Neural progenitor cell (in vitro differentiated cells): ENCODE measurements at places on chromosomes 13 and 19.

GRCh38 chr13:103007427-103007762 is 58.8 kb downstream of the SLC10A2 start:
- no peaks in the 10 kb centered on the region for H3K4me1 ChIP-seq
- no peaks in the 10 kb centered on the region for H3K36me3 ChIP-seq
- H3K27me3 ChIP-seq, result no peaks in the 10 kb centered on the region
- no peak overlapping the region for H3K4me3 ChIP-seq
- no peak for DNase-seq
- H3K27ac ChIP-seq, result no peak overlapping the region

GRCh38 chr19:19687090-19687489 is 18.5 kb downstream of the ZNF101 start:
- no peak overlapping the region for H3K4me3 ChIP-seq
- no peaks in the 10 kb centered on the region for H3K4me1 ChIP-seq
- H3K27me3 ChIP-seq, result no peaks in the 10 kb centered on the region
- no peaks in the 10 kb centered on the region for H3K36me3 ChIP-seq

- no peaks in the 10 kb centered on the region for H3K4me1 ChIP-seq
- no peak for DNase-seq
- no peaks in the 10 kb centered on the region for H3K27me3 ChIP-seq
- H3K36me3 ChIP-seq, result no peaks in the 10 kb centered on the region
Measured at GRCh38 chr19:2770055-2771013, 12.7 kb downstream of the SGTA start.

- no peak overlapping the region for H3K4me3 ChIP-seq
- no peaks in the 10 kb centered on the region for H3K27me3 ChIP-seq
- no peak for DNase-seq
Measured at GRCh38 chr19:21133633-21134032, 8.2 kb upstream of the ZNF431 start.

- H3K27ac ChIP-seq, result no peak overlapping the region
- no peak overlapping the region for H3K4me3 ChIP-seq
- no peak for DNase-seq
Measured at GRCh38 chr13:98422046-98422445, 154.9 kb downstream of the STK24 start.

- no peaks in the 10 kb centered on the region for H3K27me3 ChIP-seq
- H3K36me3 ChIP-seq, result peaks cover 6% of the 10 kb centered on the region
- peaks cover 6% of the 10 kb centered on the region for H3K4me1 ChIP-seq
- H3K4me3 ChIP-seq, result peak overlapping the region; percentile 91
Measured at GRCh38 chr19:39834287-39834841, 402 bp upstream of the DYRK1B start.

DNA sequence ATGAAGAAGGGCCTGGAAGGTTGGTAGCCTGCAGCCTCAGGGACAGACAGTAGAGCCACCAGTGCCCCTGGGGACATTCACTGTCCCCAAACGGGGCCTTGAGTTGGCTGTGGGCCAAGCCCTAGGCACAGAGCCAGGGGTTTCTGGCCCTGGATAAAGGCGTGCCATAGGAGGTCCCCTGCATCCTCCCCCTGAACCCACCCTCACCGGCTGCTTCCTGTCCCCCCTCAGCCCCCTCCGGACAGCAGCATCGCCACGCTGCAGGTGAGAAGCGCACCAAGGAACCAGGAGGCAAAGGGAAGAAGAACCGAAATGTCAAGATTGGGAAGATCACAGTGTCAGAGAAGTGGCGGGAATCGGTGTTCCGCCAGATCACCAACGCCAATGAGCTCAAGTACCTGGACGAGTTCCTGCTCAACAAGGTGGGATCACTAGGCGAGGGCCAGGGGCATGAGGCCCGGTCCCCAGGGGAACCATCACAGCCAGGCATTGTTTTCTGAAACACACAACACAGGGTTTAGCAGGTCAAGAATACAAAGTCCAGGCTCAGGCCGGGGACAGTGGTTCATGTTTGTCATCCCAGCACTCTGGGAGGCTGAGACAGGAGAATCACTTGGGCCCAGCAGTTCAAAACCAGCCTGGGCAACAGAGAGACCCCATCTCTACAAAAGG is 14.6 kb upstream of the USE1 start:
- no peaks in the 10 kb centered on the region for H3K27me3 ChIP-seq
- H3K36me3 ChIP-seq, result no peaks in the 10 kb centered on the region
- H3K4me3 ChIP-seq, result no peak overlapping the region
- no peaks in the 10 kb centered on the region for H3K4me1 ChIP-seq
- DNase-seq, result no peak

- H3K4me1 ChIP-seq, result peaks cover 9% of the 10 kb centered on the region
- no peak overlapping the region for H3K4me3 ChIP-seq
- no peak overlapping the region for H3K27ac ChIP-seq
- peak; percentile 18 for DNase-seq
- H3K27me3 ChIP-seq, result no peaks in the 10 kb centered on the region
- no peaks in the 10 kb centered on the region for H3K36me3 ChIP-seq
Measured at GRCh38 chr13:110575322-110576069, 14.0 kb upstream of the RAB20 start.

DNA sequence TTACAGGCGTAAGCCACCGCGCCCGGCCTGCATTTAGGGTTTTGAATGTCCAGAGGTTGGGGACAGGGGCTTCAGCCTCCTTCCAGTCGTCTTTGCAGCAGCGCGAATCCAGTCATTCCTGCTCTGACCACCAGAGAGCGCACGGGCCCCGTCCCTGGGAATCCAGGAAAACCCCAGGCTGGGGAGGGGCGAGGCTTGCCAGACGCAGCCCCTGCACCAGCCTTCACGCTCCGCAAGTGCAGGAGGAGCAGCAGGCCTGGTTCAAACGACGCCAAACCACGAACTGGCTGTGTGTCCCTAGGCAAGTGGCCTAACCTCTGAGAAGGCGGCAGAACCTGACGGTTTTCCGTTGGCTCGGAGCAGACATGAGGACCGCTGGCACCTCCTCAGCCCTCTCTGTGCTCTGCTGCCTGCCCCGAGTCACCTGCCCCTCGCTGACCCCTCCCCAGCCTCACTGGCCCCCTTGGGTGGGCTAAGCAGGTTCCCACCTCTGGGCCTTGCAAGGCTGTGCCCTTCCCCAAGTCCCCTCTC is 2.0 kb upstream of the RNF126 start:
- DNase-seq, result peak; percentile 95

DNA sequence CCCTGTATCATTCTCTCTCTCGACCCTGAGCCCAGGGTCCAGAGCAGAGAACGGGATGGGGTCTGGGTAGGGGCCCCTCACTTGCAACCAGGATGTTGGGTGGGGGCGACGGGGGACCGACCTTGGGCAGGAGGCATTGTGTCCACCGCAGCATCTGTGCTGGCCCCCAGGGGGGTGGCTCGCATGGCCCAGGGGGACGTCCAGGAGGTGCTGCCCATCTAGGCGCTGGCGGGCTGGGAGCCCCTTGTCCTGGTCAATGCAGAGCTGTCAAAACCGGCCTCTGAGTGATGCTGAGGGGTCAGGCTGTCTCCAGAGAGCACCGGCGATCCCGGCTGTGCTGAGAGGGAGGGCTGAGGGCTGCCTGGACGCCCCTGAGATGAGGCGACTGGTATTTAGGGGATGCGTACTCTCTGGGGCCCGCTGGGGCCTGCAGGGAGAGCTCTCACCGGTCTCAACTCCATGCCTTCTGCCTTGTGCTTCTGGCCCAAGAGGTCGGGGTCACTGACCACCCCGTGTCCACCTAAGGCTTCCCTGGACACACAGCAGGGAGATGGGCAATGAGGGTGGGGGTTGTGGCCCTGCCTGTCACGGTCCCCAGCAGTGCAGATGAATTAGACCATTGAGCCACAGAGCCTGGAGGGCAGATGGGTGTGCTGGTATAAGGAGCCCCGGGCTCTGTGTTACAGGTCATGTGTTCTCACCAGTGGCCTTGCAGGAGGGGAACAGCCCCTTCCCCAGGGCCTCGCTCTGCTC is 8.6 kb downstream of the RPS9 start:
- H3K36me3 ChIP-seq, result no peaks in the 10 kb centered on the region
- H3K4me3 ChIP-seq, result no peak overlapping the region
- H3K4me1 ChIP-seq, result peaks cover 6% of the 10 kb centered on the region

DNA sequence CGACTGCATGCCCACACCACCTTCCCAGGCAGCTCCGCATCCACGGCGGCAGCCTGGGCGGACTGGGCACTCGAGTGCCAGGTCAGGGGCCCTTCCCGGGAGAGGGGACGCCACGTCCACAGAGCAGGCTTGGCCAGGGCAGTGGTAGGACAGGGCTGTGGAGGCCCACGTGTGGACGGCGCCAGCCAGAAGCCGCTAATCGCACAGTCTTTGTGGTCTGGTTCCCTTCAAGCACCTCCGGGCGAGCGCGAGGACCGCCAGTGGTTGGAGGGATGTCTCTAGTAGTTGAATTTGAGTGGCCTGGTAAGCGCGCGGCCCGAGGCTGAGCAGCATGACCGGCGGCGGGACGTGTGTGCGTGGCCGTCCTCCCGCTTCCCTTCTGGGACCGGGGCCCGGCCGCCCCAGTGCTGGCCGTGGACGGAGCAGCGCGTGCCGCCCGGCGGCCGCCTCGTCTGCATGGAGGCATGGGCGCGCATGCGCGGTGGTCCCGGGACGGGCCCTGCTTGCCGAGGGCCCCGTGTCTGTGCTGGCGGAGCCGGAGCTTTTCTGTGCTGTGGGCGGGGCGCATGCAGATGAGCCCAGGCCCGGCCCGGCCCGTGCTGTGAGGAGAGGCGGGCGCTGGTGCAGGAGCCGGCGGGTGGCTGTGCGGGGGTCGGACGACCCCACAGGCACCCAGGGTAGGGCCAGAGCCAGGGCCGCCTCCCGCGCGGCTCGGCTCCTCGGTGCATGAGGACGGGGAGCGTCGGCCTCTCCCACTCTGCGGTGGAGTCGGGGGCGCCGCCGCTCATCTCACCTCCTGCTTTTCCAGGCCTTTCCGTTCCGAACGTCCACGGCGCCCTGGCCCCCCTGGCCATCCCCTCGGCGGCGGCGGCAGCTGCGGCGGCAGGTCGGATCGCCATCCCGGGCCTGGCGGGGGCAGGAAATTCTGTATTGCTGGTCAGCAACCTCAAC is 8.6 kb downstream of the PTBP1 start:
- H3K36me3 ChIP-seq, result peaks cover 3% of the 10 kb centered on the region
- no peaks in the 10 kb centered on the region for H3K27me3 ChIP-seq
- peaks cover 19% of the 10 kb centered on the region for H3K4me1 ChIP-seq
- H3K27ac ChIP-seq, result no peak overlapping the region
- DNase-seq, result no peak
- no peak overlapping the region for H3K4me3 ChIP-seq

GRCh38 chr19:32105527-32106310 is 239.7 kb upstream of the ZNF507 start:
- DNase-seq, result no peak
- no peaks in the 10 kb centered on the region for H3K27me3 ChIP-seq
- no peak overlapping the region for H3K27ac ChIP-seq
- H3K4me3 ChIP-seq, result no peak overlapping the region
- peaks cover 15% of the 10 kb centered on the region for H3K4me1 ChIP-seq

GRCh38 chr19:31976775-31977536 is 368.5 kb upstream of the ZNF507 start:
- H3K4me3 ChIP-seq, result no peak overlapping the region
- no peak overlapping the region for H3K27ac ChIP-seq
- no peaks in the 10 kb centered on the region for H3K36me3 ChIP-seq
- no peaks in the 10 kb centered on the region for H3K27me3 ChIP-seq
- no peaks in the 10 kb centered on the region for H3K4me1 ChIP-seq

DNA sequence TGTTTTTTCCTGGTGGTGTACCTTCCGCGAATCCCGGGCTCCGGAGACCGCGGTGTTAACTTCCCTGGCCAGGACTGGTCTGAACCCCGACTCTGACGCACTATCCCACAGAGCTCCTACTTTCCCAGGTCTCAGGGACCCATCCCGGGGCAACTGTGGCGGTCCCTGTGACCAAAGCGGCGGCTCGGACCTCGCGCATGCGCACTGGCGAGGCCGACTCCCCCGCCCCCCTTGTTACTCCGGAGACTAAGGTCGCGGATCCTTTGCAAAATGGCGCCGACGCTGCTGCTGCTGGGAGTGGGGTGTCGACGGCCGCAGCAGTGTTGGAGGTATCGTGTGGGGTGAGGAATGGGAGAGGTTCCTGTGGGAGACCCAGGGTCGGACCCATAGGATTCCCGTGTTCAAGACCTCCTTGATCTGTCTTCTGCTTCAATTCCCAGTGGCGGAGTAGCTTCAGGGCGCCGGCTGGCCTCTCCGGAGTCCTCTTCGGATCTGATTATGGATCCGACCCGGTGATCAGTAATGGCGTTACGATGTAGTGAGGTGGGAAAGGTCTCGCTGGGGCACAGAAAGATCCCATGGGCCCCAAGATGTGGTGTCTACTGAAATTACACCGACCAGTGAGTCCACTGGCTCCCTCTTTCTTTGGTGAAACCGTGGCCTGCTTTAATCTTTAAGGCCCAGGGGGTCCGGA is 66.6 kb upstream of the ZNF527 start:
- H3K4me1 ChIP-seq, result no peaks in the 10 kb centered on the region
- DNase-seq, result peak; percentile 64
- no peaks in the 10 kb centered on the region for H3K27me3 ChIP-seq
- H3K4me3 ChIP-seq, result peak overlapping the region; percentile 48
- H3K27ac ChIP-seq, result no peak overlapping the region

DNA sequence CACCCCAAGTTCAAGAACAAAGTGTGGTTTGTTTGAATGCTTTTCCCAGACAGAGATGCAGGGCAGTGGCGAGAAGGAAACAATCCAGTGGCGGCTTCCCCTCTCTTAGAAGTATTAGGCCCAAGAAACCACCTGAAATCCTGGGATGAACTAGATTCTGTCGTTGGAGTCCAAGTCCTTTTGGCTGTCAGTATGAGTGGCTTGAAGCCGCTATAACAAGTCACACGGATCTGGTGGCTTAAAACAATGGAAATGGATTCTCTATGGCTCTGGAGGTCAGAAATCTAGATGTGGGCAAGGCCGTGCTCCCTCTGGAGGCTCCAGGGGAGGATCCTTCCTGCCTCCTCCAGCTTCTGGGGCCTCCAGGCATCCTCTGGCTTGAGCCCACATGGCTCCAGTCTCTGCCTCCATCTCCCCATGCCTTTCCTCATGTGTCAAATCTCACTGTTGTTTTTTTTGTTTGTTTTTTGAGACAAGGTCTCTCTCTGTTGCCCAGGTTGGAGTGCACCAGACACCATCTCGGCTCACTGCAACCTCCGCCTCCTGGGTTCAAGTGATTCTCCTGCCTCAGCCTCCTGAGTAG is 97.7 kb downstream of the GNG7 start:
- H3K27me3 ChIP-seq, result peaks cover 37% of the 10 kb centered on the region
- H3K27ac ChIP-seq, result no peak overlapping the region
- H3K4me1 ChIP-seq, result no peaks in the 10 kb centered on the region
- H3K4me3 ChIP-seq, result no peak overlapping the region
- H3K36me3 ChIP-seq, result no peaks in the 10 kb centered on the region

GRCh38 chr19:39223703-39224279 is 19.7 kb upstream of the SYCN start:
- H3K36me3 ChIP-seq, result no peaks in the 10 kb centered on the region
- H3K27ac ChIP-seq, result no peak overlapping the region
- no peak overlapping the region for H3K4me3 ChIP-seq

- H3K36me3 ChIP-seq, result peaks cover 45% of the 10 kb centered on the region
- no peak overlapping the region for H3K4me3 ChIP-seq
- H3K27ac ChIP-seq, result no peak overlapping the region
- DNase-seq, result no peak
- no peaks in the 10 kb centered on the region for H3K27me3 ChIP-seq
Measured at GRCh38 chr19:44032001-44032610, 6.9 kb downstream of the ZNF222 start.

DNA sequence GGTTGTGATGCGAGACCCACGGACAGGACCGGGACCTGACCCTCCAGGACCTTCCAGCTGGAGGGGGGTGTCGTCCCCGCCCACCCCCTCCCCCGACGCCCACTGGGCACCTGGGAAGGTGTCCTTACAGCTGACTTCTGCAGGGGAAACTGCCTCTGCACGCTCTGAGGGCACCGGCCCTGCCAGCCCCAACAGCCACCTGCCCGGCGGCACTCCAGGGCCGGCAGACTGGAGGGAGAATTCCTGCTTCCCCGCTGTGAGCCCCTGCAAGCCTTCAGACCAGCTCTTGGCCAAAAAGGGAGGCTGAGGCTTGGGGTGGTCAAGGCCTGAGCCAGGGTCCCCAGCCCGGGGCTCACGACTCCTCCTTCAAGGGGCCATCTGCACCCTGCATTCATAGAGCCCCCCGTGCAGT is 1.2 kb downstream of the CNN2 start:
- no peaks in the 10 kb centered on the region for H3K27me3 ChIP-seq
- DNase-seq, result peak; percentile 63
- peak overlapping the region; percentile 92 for H3K4me3 ChIP-seq
- H3K27ac ChIP-seq, result peak overlapping the region; percentile 95
